Suprapubic skin (tissue), 4 donors: ENCODE measurements at places on chromosomes 11 and 22. TPM values are rescaled to one million over a fixed set of nuclear protein-coding genes. Genes with fewer than 3 reads are reported as not detected.

DNA sequence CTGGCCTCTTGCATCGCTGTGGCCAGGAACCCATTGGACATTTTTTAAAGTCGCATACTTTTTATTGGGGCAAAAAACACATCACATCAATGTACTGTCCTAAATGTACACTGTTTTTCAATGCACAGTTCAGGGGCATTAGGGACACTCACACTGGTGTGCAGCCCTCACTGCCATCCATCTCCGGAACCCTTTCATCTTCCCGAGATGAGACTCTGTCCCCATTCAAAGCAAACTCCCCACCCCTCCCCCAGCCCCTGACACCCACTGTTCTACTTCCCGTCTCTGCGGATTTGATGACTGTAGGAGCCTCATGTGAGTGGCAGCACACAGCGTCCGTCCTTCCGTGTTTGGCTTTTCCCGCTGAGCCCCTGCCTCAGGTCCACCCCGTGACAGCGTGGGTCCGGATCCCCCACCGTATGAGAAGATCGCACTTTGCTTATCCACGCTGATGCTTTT lies 41.8 kb upstream of the TH start:
- DNase-seq = no peak

GRCh38 chr22:36144886-36145541 lies 15.5 kb downstream of the APOL3 start:
- no peak for DNase-seq

GRCh38 chr22:48106715-48107259 lies 1344.3 kb downstream of the TBC1D22A start:
- no peak for DNase-seq

DNA sequence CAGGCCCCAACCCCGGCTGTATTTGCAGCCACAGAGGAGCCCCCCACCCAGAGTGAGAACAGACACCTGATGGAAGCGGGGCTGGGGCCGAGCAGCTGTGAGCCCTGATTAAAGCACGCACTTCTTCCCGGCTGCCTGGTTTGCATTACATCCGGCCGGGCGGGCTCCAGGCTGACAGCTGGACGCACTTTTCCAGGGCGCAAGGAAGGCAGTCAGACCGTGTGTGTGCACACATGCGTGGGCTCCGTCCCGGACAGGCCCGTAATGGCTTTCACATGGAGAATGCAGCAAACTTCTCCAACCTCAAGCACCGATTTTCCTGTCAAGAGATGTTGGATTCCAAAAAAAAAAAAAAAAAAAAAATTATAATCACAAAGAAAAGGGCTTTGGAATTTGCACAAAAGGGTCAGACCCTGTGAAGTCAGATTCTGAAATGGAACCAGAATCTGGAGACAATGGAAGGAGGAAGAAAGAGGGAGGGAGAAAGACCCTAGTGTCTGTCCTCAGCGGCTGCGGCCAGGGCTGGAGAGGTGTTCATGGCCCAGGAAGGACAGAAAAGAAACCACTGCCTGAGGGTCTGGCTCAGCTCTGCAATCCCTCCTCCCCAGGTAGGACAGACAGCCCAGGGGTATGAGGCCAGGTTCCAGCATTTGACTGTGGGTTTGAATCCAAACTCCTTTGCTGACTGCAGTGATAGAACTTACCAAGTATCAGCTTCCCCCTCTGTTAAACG lies 365.5 kb downstream of the MN1 start:
- DNase-seq = no peak

GRCh38 chr22:31893460-31893859 lies 50.9 kb upstream of the YWHAH start:
- no peak for DNase-seq

Gene JHY
- total RNA-seq = 2.5 TPM

DNA sequence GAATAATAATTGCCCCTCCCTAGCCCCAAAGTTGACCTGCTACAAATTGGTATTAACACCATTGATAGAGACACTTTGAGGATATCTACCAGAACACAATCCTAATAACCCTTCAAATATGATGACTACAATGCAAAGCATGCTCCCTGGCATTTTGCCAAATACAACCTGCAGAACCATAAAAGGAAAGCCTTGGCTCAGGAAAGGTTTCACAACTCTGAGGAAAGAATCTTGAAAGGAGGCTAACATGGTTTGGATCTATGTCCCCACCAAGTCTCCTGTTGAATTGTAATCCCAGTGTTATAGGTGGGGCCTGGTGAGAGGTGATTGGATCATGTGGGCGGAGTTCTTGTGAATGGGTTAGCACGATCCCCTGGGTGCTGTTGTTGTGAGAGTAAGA lies 140.4 kb upstream of the ARHGAP42 start:
- DNase-seq = no peak
